ENCODE measurements at places on chromosomes 4 and X. TPM values are rescaled to one million over a fixed set of nuclear protein-coding genes. Genes with fewer than 3 reads are reported as not detected.

The DCAF12L1 gene
- 11.2 TPM for polyA plus RNA-seq

The GABRG1 gene
- polyA plus RNA-seq = 0.20 TPM

The FAM133A gene
- polyA plus RNA-seq = 0.26 TPM

The CDX4 gene
- not detected for polyA plus RNA-seq

The CXCL1 gene
- polyA plus RNA-seq = 0.91 TPM

The DCAF8L2 gene
- polyA plus RNA-seq = not detected

The CSN2 gene
- polyA plus RNA-seq = not detected

The TMSB15C gene
- 11.4 TPM for polyA plus RNA-seq

DNA sequence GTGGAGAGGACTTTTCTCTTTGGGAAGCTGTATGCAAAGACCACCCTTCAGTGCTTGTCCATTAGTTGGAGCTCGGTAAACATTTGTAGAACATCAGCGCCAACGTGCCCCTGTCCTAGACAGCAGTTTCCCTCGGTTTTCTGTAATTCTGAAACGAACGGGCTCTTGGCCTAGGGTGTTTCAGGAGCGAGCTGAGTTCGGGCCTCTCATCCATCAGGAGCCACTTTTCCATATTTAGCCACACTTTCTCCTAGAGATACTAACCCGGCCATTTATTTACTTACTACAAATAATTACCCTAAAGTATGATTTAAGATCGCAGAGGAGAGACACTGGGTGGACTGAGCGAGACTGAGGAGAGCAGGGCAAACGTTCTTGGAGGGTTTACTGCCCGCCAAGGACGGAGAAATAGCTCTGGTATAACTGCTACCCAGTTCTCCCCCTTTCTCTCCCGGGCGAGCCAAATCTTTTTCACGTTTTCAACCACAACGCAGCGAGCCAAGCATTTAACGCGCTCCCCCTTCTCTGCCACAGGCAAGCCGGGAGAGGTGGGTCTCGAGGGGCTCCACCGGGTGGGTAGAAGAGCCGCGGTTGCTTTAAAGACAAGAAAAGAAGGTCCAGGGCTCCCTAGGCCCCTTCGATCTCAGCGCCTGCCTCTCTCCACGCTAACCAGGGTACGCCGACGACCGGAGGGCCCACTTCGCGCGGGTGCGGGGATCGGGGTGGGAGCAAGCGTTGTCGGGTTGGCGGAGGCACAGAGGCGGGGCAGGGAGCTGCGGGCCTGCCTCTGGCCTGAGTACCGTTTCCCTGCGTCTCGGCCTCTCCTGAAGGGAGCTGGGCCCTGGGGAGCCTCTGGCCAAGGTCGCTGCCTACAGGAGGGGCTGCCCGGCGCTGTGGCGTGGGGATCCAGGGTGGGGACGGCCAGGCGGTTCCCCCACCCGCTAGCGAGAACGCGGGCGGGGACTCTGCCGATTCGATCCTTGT lies 10.8 kb upstream of the PITX2 start:
- no peak for DNase-seq

- DNase-seq = no peak
Observed at GRCh38 chr4:172546782-172547181, 621.8 kb upstream of the GALNT7 start.

- DNase-seq = no peak
Observed at GRCh38 chrX:80879143-80879542, 69.5 kb upstream of the BRWD3 start.

DNA sequence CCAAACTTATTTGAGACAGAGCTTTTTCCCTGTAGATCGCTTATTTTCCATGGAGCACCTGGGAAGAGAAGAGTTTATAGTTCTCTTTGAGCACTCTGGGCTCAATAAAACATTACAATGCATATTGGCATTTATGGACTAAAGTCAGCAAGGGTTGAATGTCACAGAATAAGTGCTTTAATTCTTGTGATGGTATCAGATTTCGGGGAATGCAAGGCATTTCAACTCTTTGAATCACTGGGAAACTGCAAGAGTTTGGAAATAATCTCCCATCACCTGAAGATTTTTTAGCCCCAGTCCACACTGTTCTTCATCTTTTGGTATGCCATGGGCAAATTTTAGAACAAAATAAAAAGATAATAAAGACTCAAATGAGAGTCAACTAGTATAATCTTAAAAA lies 111.5 kb upstream of the WDFY3 start:
- no peak for DNase-seq

- peak; percentile 1 for DNase-seq
Observed at GRCh38 chr4:144906181-144906925, 191.6 kb downstream of the ANAPC10 start.

DNA sequence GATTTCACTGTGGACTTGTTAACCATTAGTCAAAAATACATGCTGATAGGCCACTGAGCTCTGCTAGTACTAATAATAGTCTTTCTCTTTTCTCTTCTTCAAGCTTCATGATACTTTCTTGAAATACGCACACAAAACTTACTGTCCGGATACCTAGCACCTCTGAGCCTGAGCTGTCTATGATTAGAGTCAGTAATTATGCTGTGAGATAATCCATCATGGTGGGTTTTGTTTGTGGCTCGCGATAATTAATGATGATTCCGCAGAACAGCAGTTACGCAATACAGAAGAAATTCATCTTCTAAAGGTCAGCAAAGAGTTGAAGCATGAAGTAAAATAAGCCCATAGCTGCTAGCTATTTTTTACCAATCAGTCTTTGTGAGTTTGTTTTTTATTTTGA lies 511.5 kb upstream of the GALNT7 start:
- no peak for DNase-seq

DNA sequence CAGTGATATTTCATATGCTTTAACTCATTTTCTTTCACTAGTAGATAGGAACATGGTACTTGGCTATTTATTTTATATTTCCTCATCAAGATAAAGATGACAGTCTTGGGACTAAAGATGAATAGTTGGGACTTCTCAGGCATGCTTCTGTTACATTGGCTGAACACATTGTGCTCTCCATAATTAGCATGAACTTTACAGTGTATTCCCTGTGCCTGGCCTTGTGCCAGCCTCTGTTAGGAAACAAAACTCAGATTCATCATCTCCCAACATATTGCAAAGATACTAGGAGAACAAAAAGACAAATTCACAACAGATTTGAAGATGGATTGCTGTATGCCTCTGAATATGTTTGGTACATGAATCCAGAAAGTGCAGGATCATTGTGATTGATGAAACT lies 26.4 kb downstream of the GRIA2 start:
- no peak for DNase-seq

DNA sequence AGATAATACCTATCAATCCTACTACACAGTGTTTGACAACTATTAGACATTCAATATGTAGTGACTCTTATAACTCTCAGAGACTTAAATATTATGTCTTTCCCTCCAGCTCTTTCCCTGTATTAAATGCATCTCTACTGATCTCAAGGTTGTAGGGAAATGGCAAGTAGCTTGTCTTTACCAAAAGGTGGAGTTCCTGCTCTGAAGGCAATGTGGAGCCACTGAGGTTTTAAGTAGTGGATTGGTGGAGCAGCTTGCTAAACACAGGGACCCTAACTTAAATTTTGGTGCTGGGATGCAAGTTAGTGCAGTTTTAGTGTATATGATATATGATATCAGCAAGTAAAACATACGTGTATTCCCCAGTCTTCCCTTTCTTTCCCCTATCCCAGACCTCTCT lies 13.1 kb downstream of the FNIP2 start:
- no peak for DNase-seq
